ENCODE measurements at places on chromosomes 3 and 15.

DNA sequence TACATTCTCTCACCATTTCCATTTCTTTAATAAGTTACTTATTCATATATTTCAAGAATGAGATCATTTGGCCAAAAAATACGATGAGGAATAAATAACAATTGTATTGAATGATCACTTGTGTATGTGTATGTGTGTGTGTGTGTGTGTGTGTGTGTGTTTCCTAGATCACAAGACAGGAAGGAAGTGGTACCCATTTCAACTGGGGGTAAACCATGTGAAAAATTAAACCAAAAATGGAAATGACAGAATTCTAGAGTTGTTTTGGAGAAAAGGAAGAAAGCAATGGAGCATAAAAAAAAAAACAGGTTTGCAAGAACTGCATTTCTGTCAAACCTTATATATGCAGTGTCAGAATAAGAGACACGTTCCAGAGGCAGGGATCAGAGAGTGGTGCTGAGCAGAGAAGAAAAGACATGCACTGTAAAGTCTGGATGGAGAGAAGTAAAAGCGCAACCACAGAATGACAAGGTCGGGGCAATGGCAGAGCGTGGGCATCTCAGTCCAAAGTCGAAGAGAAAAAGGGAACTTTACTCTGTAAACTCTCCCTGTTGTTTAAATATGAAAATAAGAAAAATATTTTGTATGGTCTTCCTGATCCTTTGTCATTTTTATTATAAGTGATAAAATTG lies 75.5 kb downstream of the PEX5L start:
- no peak for DNase-seq

DNA sequence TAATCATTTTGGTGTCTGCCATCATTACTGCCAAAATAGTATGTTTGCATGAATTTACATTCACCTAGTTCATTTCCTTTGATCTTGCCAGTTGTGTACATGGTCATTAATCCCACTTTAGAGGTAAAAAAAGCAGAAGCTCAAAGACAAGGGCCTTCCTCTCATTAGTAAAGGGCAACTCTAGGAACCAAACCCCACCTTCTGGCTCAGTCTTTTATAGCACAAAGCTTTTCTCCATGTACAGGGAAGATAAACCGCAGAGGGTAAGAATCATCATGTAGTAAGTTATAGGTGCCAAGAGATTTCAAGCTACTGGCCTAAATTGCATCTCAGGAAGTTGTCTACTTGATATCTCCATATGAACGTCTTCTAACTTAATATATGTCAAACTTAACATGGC lies 19.3 kb upstream of the SPG21 start:
- no peak for DNase-seq

GRCh38 chr15:39392469-39393047 lies 188.3 kb upstream of the THBS1 start:
- no peak for DNase-seq

DNA sequence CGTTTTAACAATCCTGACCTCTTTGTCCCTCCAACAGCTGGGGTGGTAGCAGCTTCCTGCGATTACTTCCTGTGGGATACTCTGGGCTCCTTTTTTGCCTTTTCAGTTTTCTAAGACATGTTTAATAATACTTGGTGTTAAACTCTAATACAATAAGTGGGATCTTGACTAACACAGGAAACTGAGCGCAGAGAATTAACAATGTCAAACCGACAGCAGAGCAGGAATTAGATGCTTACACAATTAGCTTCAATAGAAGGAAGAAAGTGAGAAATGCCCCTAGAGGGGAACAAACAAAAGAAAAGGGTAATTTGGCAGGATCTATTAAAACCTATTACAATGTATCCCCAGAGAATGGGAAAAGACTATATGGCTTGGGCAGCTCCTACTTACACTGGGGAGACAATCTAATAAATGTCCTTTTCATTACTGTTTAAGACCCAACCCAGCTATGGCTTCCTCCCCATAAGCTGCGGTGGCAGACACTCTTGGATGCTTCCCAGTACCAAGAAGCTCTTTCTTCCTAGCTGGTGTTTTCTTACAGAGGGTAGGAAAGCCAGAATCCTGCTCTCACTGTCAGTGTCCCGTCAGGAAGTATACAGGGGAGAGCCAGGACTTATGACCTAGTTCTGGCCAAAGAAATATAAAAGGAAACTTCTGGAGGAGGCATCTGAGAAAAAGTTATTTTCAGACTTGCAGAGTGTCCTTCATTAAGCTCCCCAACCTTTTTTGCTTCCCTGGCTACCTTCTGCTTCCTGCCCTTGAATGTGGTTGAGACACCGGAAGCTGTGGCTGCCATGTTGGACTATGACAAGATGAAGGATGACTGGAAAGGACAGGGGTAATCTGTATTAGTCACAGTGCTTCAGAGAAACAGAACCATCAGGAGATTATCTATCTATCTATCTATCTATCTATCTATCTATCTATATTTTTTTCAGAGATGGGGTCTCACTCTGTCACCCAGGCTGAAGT lies 194.1 kb upstream of the KBTBD8 start:
- DNase-seq, result no peak

GRCh38 chr3:129599607-129600006 lies 6.9 kb downstream of the PLXND1 start:
- no peak for DNase-seq
